ENCODE measurements at places on chromosomes 3 and 15. TPM values are rescaled to one million over a fixed set of nuclear protein-coding genes. Genes with fewer than 3 reads are reported as not detected.

- no peaks in the 10 kb centered on the region for H3K36me3 ChIP-seq
- H3K4me3 ChIP-seq: no peak overlapping the region
- H3K27me3 ChIP-seq: no peaks in the 10 kb centered on the region
- H3K4me1 ChIP-seq: no peaks in the 10 kb centered on the region
- no peak overlapping the region for H3K27ac ChIP-seq
- DNase-seq: no peak
These were observed 108.7 kb downstream of the RARB start for GRCh38 chr3:25536521-25537391.

DNA sequence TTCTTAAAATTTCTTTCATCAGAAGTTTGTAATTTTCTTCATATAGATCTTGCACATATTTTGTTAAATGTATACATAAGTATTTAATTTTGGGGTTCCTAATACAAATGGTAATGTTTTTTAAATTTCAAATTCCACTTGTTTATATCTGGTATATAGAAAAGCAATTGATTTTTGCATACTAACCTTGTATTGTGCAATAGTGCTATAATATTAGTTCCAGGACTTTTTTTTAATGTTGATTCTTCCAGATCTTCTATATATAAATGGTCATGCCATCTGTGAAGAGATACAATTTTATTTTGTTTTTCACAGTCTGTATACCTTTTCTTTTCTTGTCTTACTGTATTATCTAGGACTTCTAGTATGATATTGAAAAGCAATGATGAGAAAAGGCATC, 665.0 kb downstream of the OTOL1 start:
- H3K27ac ChIP-seq: no peak overlapping the region
- no peak overlapping the region for H3K4me3 ChIP-seq
- H3K27me3 ChIP-seq: no peaks in the 10 kb centered on the region

- no peak for DNase-seq
- H3K4me1 ChIP-seq: no peaks in the 10 kb centered on the region
- no peaks in the 10 kb centered on the region for H3K36me3 ChIP-seq
- H3K27me3 ChIP-seq: no peaks in the 10 kb centered on the region
- no peak overlapping the region for H3K4me3 ChIP-seq
These were observed 981.2 kb upstream of the CFAP20DC start for GRCh38 chr3:60030982-60031381.

The GRIP2 gene
- total RNA-seq: 8.0 TPM

DNA sequence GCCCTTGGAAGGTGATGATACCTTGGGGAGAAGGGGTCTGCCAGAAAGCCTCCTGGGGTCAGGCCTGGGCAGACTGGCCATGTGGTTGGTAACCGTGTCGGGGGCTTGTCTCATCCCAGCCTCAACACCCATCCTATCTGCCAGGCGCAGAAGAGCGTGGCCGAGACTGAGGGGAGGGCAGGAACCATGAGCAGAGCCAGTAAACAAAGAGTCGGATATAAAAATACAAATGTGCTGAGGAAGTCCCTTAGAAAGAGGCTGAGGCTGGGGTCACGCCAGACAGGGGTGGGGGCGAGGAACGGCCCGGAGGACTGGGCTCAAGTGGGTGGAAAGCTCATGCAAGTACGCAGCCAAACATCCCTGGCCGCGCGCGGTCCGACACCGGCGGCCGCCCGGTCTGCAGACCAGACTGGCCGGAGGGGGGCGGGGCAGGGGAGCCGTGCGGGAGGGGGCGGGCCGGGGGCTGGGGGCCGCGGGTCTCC, 1.9 kb downstream of the CAMK2N2 start:
- no peak for DNase-seq
- H3K4me1 ChIP-seq: peaks cover 31% of the 10 kb centered on the region
- peak overlapping the region; percentile 63 for H3K4me3 ChIP-seq
- H3K27ac ChIP-seq: no peak overlapping the region

- peaks cover 8% of the 10 kb centered on the region for H3K4me1 ChIP-seq
- no peak overlapping the region for H3K27ac ChIP-seq
- no peak for DNase-seq
- H3K27me3 ChIP-seq: no peaks in the 10 kb centered on the region
These were observed 233.5 kb upstream of the ST8SIA2 start for GRCh38 chr15:92159906-92160841.

DNA sequence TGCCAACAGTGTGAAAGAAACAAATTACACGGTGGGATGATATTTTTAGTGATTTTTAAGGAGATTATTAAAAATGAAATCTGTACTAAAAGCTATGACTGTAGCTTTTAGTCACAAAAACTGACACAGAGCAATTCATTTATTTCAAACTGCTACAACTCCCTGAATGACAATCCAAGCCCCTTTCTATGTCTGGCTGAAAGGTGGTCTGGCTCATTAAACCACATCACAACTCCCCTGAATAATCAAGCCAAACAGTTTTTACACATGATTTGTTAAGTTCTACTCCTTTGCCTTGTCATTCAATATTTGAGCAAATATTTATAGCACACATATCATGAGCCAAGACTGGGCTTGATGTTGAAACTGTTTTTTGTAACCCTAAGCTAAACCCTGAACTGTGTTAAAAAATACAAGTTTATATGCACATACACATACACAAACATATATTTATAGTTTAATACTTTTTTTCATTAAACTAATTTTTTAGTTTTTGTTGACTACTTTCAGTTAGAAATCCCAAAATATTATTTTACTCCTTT, 125.5 kb downstream of the RBMS3 start:
- H3K27ac ChIP-seq: no peak overlapping the region
- no peaks in the 10 kb centered on the region for H3K4me1 ChIP-seq
- no peaks in the 10 kb centered on the region for H3K27me3 ChIP-seq
- no peak overlapping the region for H3K4me3 ChIP-seq
- H3K36me3 ChIP-seq: no peaks in the 10 kb centered on the region

DNA sequence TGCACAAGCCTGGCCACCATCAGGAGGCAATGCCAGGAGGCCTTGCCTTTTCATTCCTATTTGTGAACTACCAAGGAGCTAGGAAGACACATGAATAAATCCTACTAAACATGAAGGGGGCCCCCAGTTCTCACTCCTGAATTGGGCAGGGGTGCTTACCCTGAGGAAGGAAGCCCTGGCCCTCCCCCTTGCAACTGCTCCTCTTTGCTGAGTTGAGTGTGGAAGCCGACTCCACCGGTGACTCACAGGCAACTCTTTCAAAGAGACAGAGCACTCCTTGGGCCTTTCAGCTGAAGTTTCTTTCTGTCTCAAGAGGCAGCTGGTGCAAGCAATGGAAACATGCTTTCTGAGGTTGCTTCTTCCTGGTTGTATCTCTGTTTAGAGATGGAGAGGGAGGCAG, 1.7 kb downstream of the GABRG3 start:
- H3K27ac ChIP-seq: no peak overlapping the region
- no peak for DNase-seq
- H3K4me1 ChIP-seq: no peaks in the 10 kb centered on the region
- H3K4me3 ChIP-seq: no peak overlapping the region
